ENCODE measurements at places on chromosomes 5 and 9.

DNA sequence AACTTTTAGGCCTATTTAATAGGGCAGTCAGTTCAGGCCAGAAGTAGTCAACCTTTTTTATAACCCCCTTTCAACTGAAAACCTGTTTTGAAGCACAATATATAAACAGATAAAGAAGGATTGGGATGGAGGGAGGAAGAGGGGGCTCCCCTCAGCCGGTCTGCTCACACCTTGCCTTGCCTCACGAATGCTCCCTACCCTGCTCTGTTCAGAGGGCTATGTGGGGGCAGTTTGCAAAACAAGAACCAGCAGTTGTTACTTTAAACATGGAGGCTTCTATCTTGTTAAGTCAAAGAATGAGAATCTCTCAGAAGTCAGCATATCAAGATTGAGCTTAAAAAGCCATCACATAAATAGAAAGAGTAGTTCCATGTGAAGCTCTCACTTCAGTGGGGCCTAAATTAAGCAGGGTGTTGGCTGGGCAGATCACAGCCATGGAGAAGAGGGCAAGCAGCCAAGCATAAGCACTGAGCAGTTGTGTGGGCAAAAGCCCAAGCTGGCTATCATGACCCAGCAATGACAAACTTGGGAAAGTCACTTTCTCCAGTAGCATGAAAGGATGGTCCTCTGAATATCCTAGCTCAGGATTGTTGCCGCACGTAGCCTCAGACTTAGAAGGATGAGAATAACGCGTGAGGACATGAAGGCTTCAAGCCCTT is 70.6 kb downstream of the ALDH1A1 start:
- DNase-seq: no peak

- no peak for DNase-seq
These were observed 139.7 kb upstream of the VCAN start for GRCh38 chr5:83331842-83332241.

DNA sequence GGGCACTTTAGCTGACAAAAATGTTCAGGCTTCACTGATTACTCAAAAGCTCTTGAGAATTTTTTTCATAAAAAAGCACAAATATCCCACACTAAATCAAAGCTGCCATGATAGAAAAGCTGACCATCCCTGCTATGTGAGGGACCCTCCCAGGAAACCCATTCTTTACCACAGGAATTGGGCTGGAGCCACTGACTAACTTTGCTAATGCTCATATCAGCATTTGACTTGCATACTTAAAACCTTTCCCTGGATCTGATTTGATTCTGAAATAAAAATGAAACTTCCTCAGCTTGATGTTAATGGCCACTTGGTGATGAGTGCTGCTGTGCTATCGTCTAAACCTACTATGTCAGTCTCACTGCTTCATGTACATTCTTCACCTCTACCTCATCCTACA is 243.6 kb downstream of the PRELID2 start:
- DNase-seq: no peak

DNA sequence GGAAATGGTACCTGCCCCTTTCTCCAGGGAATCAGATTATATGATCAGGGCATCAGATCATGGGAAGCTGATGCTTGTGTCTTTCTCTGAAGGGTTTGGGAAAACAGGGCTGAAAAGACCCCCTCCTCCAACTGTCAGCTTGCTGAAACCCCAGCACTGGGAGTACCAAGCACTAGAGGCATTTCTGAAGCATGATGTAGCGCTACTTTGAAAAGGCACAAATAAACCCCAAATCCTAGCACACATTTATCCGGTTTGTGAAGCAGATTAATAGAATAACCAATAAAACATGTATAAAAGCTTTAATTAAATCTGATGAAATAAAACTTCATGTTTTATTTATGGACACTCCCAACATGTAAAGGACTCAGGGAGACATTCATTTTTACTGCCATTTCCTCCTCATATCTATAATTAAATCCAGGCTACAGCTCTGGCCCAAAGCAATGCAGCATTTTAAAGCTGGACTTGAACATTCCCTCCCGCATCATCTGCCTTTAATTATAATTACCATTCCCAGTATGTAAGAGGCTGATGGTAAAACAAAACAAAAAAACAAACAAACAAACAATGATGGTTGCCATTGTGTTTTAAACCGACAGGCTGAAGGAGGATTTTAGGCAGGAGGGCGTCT is 298.2 kb upstream of the RFX3 start:
- DNase-seq: no peak

DNA sequence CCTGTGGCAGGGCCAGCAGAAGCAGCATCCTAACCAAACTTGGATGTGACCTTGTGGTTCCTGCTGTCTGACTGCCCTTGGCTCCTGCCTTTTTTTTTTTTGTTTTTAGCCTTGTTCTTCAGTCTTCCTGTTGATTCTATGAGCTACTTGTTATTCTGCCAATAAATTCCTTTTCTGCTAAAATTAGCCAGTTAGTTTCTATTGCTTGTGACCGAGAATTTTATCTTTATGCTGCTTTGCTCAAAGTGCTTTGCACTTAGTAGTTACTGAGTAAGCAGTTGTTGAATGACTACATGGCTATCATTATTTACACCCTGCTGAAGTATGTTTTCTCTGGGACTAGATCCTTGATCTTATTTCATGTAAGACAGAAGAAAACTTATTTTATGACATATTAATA is 20.8 kb upstream of the ATG10 start:
- DNase-seq: no peak
